ENCODE measurements at places on chromosomes 13 and 19. TPM values are rescaled to one million over a fixed set of nuclear protein-coding genes. Genes with fewer than 3 reads are reported as not detected.

SYNGR4 gene
- total RNA-seq: not detected

PLIN5 gene
- total RNA-seq: not detected

ZNF302 gene
- 24.3 TPM for total RNA-seq

KLK3 gene
- not detected for total RNA-seq

PDE4C gene
- 0.15 TPM for total RNA-seq

SELENOV gene
- total RNA-seq: not detected

PRTN3 gene
- total RNA-seq: not detected

COX7A1 gene
- total RNA-seq: not detected

ADGRE2 gene
- 0.73 TPM for total RNA-seq

LRRC8E gene
- total RNA-seq: not detected

CEACAM4 gene
- total RNA-seq: not detected

KCTD12 gene
- 5.8 TPM for total RNA-seq

ZNF146 gene
- 65.0 TPM for total RNA-seq

DCT gene
- 0.15 TPM for total RNA-seq

CEACAM21 gene
- 72.0 TPM for total RNA-seq

FCER2 gene
- total RNA-seq: 0.23 TPM

ZNF600 gene
- 17.5 TPM for total RNA-seq

CEACAM7 gene
- total RNA-seq: not detected

DNAJC15 gene
- total RNA-seq: 18.5 TPM

CD33 gene
- 3.9 TPM for total RNA-seq

CGB5 gene
- total RNA-seq: not detected

ZNF296 gene
- 4.1 TPM for total RNA-seq

ACP5 gene
- 27.5 TPM for total RNA-seq

NLRP9 gene
- total RNA-seq: not detected

SCEL gene
- not detected for total RNA-seq

ATXN8OS gene
- not detected for total RNA-seq

PRX gene
- total RNA-seq: 0.94 TPM

C19orf33 gene
- total RNA-seq: not detected

TSSK6 gene
- total RNA-seq: 3.7 TPM

SIGLECL1 gene
- total RNA-seq: not detected

S1PR4 gene
- total RNA-seq: 209 TPM

SHISA7 gene
- total RNA-seq: not detected

SIRT2 gene
- total RNA-seq: 47.1 TPM

PTPRH gene
- total RNA-seq: not detected

CAPN12 gene
- 3.5 TPM for total RNA-seq
